Adrenal gland (tissue), 19 donors: ENCODE measurements at places on chromosomes 12 and 14. TPM values are rescaled to one million over a fixed set of nuclear protein-coding genes. Genes with fewer than 3 reads are reported as not detected.

DNA sequence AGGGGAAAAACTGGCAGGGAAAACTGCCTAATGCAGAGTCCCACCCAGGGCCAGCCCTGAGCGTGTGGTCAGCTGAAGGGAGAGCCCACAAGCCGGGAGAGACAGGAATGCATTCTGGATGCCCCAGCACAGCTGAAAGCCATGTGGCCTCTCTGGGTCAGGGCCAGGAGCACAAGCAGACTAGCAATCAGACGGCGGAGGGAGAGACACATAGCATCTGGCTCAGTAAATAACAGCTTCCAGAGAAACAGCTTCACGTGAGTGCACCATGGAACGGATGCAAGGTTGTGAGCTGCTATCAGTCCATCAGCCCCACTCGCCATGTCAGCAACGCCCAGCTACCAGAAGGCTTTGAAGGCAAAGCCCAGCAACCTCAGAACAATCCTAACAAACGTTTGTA, 28.2 kb upstream of the TMEM106C start:
- no peaks in the 10 kb centered on the region for H3K27me3 ChIP-seq
- no peak overlapping the region for H3K27ac ChIP-seq
- H3K4me1 ChIP-seq: no peaks in the 10 kb centered on the region
- no peaks in the 10 kb centered on the region for H3K36me3 ChIP-seq

DNA sequence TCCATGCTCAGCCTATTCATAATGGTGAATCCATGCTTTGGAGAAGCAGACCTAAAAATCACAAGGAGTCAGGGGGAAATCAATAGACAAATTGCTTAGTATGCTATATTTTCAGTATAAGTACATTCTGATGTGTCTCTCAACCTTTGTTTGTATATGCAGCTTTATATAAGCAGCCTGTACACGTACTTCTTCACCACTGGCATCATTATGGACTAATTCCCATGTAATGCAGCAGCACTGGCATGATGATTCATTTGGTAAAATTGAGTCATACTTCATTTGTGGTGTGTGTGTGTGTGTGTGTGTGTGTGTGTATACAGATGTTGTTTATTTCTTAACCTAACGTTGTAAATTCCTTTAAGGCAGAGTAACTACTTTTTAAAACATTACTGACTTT, 10.9 kb downstream of the DCP1B start:
- peaks cover 25% of the 10 kb centered on the region for H3K36me3 ChIP-seq
- H3K4me3 ChIP-seq: no peak overlapping the region
- peak overlapping the region; percentile 60 for H3K27ac ChIP-seq
- peaks cover 38% of the 10 kb centered on the region for H3K4me1 ChIP-seq

DNA sequence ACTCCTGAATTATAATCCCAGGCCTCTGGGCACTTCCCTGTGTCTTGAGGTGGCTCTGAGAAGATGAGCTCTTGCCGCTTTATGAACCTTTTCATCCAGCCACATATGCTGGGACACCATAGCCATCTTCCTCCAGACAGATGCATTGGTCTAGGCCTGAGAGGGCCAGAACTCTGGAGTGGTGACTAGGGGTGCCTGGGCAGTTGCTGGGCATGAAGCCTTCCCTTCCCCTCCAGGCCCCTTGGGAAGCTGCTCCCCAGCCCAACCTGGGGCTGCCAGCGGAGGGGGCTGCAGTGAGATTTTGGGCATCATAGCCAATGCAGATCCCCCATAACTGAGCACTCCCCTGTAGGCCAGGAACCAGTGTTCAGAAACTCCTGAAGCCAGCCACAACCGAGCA, 135.2 kb downstream of the GCH1 start:
- no peak overlapping the region for H3K4me3 ChIP-seq
- no peak for DNase-seq
- H3K27me3 ChIP-seq: no peaks in the 10 kb centered on the region
- no peaks in the 10 kb centered on the region for H3K4me1 ChIP-seq
- H3K36me3 ChIP-seq: no peaks in the 10 kb centered on the region

RFC5 gene
- polyA plus RNA-seq: 7.8 TPM
